Activated CD4-positive, CD25-positive, alpha-beta regulatory T cell treated with anti-CD3 and anti-CD28 coated beads, Interleukin-2, amount 50 U/mL, for 24 hours (primary cell): ENCODE measurements at places on chromosomes 2 and 18.

DNA sequence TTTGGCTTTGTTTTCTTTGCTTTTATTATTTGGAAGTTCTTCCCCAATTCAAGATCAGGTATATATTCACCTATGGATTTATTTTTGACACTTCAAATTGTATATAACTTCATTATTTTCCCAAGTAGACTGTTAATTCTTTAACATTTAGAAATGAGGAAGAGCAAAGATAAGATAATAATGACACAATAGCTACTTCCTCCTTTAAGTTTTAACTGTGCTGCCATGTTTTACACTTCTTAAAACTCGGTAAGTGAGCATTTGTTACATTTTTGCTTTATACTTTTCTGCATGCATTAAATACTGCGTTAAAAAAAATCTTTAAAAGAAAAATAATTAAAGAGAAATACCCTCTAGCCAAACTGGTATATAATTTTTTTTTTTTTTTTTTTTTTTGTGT lies 32.5 kb downstream of the SLC66A3 start:
- no peak for ATAC-seq

- ATAC-seq, result no peak
These were observed 87.7 kb downstream of the GATA6 start for GRCh38 chr18:22257022-22257543.

GRCh38 chr2:182822733-182823132 lies 43.7 kb downstream of the FRZB start:
- ATAC-seq, result no peak

GRCh38 chr2:160392201-160392600 lies 101.4 kb downstream of the RBMS1 start:
- ATAC-seq, result no peak

GRCh38 chr18:63683152-63683551 lies 19.6 kb upstream of the SERPINB11 start:
- ATAC-seq, result no peak

- no peak for ATAC-seq
These were observed 102.5 kb downstream of the FIGN start for GRCh38 chr2:163633291-163633690.

GRCh38 chr2:171157109-171157500 lies 3.6 kb downstream of the TLK1 start:
- ATAC-seq, result no peak

GRCh38 chr2:182019731-182020130 lies 34.1 kb downstream of the PPP1R1C start:
- ATAC-seq, result no peak

- ATAC-seq, result no peak
These were observed 9.8 kb downstream of the SERTAD2 start for GRCh38 chr2:64643838-64644457.

DNA sequence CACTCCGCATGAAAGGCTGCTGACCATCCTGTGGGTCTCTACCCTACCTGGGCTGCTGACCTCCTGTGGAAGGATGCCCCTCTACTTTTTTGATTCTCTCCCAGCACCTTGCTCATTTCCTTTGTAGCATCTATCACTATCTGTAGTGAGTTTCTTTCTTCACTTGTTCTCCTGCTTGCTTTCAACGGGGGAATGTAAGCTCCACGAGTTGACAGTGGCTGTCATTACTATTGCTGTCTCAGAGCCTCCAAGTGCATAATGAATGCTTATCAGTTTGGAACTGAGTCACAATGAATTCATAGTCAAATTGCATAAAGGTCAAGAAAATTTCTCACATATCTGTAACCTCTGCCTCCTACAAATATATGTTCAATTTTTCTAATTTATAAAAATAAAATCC lies 477.7 kb downstream of the PLCL1 start:
- no peak for ATAC-seq

DNA sequence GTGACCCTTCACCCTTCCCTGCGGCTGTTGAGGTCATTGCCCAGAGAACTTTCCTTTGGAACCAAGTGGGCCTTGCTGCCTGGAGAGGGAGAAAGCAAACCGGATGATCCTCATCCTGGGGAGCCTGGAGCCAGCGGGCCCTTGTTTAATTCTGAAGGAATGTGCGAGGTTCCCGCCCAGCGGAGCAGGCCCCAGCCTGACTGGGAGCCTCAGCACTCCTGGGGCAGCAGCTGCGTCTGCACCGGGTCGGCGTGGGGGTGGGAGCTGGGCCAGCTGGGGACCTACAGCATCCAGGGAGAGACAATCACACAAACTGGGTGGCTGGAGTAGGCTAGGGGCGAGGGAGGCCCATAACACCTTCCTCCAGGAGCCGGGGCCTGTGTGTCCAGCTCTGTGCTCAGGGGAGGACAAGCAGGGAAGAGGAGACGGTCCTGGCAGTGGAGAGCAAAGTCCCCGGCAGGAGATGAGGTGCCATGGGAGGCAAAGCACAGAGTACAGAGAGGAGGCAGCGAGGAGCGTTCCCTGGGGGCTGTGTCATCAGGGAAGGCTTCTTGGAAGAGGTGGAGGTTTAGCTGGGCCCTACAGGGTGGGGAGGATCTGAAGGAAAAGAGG lies 61.9 kb upstream of the HAAO start:
- ATAC-seq, result no peak

- ATAC-seq, result no peak
These were observed 50.6 kb downstream of the SLC16A14 start for GRCh38 chr2:230018153-230018552.

DNA sequence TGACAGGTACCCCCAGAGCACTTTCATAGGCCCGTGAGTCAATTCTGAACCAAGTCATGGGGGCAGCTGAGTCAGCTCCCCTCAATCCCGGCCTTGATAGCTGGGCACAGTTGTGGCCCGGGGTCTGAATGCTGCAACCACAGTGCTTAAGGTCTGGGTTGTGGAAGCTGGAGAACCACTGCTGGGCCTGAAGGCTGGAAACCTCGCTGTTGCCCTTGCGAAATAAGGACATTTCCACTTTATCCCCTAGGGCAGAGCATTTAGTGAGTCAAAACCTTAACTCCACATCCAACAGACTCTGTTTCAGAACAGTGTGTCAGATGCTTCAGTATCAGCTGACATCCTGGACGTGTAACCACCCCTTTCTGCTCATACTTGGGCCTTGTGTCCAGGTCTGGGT lies 58.6 kb downstream of the SP110 start:
- no peak for ATAC-seq

- peak; percentile 60 for ATAC-seq
These were observed 246.0 kb downstream of the LDLRAD4 start for GRCh38 chr18:13464432-13465123.

- no peak for ATAC-seq
These were observed 176.9 kb upstream of the FN1 start for GRCh38 chr2:215612786-215613185.

DNA sequence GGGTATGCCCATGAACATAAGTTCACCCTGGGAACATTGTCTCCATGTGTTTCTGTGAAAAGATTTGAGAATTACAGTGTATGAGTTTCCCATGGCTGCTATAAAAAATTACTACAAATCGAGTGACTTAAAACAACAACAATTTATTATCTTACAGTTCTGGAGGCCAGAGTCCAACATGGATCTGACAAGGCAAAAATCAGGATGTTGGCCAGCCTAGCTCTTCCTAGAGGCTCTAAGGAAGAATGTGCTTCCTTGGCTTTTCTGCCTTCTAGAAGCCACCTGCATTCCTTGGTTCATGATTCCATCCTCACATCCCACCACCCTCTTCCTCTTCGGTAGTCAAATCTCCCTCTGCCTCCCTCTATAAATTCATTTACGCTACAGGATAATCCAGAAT lies 38.6 kb downstream of the FAM124B start:
- no peak for ATAC-seq

GRCh38 chr2:23547725-23548124 lies 162.7 kb downstream of the KLHL29 start:
- no peak for ATAC-seq

GRCh38 chr2:241530571-241530970 lies 22.2 kb upstream of the STK25 start:
- ATAC-seq, result no peak

DNA sequence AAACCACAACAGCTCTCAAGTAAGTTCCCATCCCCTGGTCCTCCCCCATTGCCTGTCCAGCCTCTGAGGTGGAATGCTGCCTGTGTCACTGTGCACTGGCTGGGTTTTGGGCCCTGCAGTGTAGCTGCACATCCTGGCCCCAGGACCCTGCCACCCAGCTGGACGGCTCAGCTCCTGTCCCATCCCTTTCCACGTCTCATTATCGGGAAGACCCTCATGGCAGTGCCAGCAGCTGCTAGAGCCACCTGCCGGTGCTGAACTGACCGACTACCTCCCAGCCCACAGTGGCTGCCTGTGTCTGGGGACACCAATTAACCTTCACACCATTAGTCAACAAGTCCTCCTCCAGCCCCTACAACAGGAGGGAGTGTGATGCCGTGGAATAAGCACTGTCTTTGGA lies 31.9 kb downstream of the ADCY3 start:
- ATAC-seq, result no peak

- no peak for ATAC-seq
These were observed 3.1 kb downstream of the CD28 start for GRCh38 chr2:203709416-203710040.

GRCh38 chr2:165064743-165065142 lies 109.4 kb upstream of the SLC38A11 start:
- no peak for ATAC-seq

- no peak for ATAC-seq
These were observed 68.0 kb downstream of the DAW1 start for GRCh38 chr2:227939271-227940027.

DNA sequence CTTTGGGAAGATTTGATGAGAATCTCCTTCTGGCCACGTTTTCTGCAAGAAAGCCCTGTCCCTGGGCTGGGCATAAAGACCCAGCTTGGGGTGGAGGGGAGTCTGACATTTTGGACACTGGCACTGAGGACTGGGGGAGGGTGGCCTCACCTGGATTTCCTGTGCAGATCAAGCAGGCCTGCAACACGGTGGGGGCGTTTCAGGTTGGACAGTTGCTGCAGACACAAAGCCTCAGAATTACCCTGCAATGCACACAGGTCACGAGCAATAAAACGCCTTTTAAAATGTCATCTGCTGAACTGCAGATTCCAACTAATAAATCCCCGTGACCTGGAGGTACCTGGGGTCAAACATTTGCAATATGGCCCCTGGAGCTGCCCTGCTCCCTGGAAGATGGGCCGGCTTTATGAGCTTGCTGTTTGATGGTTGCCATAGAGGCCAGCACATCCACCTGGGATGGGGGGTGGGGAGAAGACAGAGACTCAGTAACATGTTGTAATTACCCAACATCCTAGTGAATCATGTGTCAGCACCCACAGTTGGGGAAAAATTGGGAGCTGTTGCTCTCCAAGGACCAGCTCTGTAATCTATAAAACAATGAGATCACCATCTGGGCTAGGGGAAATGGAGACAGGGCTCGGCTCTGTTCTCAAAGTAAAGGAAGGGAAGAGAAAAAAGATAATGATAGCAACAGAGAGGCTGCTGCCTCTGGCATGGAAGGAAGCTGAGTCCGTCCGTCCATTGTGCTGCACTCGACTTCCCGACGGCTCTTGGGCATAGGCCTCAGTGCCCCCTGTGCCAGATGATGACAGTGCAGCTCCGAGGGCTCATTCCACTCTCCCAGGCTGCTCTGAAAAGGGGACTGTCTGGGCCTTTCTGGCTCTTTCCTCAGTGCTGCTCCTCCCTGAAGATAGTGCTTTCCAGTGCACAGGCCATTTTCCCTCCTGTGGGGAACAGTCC lies 340.3 kb downstream of the CYRIA start:
- no peak for ATAC-seq

- no peak for ATAC-seq
These were observed 236.7 kb downstream of the SLC4A3 start for GRCh38 chr2:219864154-219864553.

DNA sequence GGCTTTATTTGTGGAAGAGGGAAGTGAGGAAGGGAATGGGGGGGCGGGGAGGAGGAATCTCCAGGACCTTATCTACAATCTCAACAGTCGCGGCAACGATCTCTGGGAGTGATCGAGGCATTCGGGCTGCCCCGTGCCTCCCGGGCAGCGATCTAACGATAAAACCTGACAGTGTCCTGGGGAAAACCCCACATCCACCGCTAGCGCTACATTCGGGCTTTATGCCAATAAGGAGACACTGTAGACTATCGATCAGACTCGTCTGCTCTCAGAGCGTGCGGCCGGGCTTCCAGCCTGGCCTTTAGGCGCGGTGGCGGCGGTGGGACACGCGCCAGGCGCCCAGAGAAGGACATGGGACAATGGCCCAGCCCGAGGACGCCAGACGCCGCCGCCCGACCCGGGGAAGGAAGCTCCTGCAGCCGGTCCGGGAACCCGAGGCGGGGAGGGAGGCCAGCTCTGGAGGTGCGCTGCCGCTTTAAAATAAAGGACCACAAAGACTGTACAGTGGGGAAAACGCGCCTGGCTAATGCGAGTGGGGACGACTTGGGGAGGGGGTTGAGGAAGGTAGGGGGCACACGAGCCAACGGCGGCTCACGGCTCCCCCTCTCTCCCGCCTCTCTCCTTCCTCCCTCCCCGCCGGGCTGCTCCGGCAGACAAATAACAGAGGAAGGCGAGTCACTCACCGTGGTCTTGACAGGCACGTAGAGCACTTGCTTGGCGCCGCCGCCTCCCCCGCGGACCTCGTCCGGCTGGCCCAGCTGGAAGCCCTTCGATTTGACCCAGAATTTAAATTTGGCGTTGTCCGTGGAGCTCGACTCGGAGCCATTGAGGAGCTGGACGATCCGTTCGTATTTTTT lies 2.2 kb downstream of the NOL4 start:
- no peak for ATAC-seq

DNA sequence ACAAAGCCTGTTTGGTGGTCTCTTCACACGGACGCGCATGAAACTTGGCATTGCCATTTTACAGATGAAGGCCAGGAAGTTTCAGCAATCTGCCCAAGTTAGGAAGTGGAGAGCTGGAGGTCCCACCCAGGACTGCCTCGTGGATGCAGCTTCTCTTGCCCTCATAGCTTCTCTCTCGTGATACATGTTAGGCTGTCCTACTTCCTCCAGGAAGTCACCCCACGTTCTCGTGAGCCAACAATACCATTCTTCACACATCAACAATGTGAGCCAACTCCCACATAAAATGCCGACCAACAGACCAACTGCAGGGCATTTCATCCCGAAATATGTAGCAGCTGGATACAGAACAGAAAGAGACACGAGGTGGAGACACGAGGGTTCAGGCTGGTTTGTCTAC lies 85.3 kb downstream of the MREG start:
- no peak for ATAC-seq

DNA sequence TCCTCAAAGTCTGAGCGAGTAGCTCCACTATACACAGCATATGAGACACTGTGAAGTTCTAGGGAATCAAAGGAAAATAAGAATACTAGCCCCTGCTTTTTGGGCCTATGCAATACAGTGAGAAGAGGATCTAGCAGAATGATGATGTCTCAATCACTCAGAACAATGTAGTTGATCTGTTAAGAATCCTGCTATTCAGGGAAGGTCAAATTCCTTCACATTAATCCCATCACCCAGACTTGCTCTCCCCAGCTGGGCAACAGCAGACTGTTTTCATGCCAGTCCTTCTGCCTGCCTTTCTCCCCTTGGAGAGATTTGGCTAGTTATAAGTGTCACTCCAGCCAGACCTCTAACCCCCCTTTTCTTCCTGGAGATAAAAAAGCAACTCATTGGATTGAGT lies 230.0 kb upstream of the EPHA4 start:
- ATAC-seq, result no peak
